ENCODE measurements at places on chromosomes 4 and X.

- DNase-seq = no peak
Observed at GRCh38 chrX:38126179-38126578, 94.5 kb downstream of the SRPX start.

DNA sequence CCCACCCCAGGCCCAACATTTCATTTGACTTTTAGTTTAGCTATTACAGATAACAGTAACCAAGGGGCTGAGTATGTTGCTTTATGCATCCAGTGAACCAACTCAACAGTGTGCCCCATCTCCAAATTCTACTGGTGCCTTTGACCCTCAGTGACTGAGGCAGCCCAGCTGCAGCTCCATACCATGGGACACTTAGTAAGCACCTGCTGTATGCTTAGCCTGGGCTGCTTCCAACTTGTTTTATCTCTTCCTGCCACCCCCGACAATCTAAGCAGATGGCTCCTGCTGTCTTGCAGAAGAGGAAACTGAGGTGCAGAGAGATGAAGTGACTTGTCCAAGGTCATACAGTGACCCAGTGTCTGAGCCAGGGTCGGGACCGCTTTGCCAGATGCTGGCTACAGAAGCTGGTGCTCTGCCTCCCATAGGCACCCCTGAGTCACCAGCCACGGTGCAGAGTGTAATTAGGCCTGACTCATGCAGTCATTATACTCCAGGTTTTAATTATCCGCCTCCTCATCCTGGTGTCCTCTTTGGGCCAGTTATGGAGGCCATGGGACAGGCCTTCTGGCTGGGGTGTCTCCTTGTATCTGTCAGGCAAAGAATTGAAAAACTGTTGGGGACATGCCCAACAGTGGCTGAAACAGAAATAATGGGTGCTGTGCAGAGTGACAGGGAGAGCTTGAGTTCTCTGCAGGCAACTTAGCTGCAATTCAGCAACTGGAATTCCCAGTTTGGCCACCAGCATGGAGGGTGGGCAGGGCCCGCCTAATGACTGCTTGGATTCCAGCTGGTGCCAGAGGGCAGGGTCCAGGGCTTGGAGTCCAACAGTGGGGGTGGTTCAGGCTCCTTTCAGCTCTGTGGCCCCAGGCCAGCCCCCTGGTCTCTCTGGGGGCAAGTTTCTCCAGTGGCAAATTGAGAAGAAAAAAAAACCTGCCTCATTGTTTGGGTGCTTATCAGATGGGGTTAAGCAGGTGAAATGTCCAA, 8.2 kb upstream of the GPR78 start:
- no peak for DNase-seq

DNA sequence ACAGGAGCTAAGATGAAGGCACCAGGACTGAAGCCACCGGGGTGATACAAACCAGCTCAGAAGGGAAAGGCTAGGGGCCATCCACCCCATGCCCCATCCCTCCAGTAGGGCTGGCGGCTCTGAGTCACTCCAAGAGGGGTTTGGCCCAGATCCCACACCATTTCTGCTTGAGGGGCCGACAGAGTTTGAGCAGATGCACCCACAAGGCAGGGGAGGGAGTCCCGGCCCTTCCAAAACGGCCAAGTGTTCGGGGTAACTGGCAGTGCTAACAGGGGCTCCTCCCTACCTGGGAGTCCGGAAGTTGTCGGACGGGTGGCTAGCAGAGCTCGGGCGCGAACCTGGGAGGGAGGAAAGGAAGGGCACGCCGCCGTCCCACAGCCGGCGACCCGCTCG, 412 bp downstream of the SLC10A3 start:
- no peak for DNase-seq

GRCh38 chr4:155832664-155833063, 33.4 kb downstream of the ASIC5 start:
- DNase-seq = no peak

DNA sequence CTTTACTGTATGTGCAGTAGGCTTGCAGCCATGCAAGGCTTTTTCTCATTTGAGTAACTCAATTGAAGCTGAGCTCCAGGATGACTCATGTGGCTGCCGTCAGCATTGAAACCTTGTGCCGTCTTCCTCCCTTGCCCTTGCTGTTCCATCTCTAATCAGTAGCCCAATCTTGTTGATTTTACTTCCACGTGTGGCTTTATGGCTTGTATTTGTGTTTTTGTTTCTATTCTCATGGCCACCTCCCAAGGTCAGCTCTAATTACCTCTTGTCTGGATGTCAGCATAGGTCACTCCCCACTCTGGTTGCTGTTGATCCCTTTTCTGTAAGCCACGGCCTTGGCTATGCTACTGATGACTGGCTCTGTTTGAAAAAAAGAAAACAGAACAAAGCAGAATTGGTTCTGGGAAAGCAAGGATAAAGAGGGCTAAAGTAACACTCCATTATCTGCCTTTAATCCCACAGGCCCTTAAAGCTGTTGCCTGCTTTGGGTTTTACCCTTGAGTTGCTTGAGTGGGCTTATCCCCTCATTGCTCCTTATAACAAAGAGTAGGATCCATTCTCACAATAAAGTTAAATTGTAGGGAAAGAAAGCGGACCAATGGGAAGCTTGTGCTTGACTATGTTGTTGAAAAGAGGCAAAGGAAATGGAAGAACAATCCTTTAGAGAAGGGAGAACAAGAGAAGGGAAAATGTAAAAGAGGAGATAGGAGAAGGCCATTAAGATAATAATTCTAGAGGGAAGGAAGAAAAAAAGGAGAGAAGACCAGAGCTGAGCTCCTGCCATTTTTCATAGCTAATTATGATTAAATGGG, 173.9 kb upstream of the PGRMC2 start:
- no peak for DNase-seq

GRCh38 chr4:11966782-11967181, 538.1 kb upstream of the HS3ST1 start:
- no peak for DNase-seq

GRCh38 chr4:56958111-56958517, 19.3 kb downstream of the NOA1 start:
- DNase-seq = peak; percentile 83

GRCh38 chr4:13238936-13239335, 245.2 kb downstream of the RAB28 start:
- no peak for DNase-seq

- DNase-seq = no peak
Observed at GRCh38 chrX:48971249-48972219, at the start of gene KCND1. KCND1 (minus strand) TSS chrX:48971844; CDS start chrX:48970271, 1,573 bp downstream.

GRCh38 chrX:46311581-46312120, 233.6 kb downstream of the ZNF674 start:
- no peak for DNase-seq

- DNase-seq = no peak
Observed at GRCh38 chr4:71064521-71064920, 71.1 kb downstream of the DCK start.

DNA sequence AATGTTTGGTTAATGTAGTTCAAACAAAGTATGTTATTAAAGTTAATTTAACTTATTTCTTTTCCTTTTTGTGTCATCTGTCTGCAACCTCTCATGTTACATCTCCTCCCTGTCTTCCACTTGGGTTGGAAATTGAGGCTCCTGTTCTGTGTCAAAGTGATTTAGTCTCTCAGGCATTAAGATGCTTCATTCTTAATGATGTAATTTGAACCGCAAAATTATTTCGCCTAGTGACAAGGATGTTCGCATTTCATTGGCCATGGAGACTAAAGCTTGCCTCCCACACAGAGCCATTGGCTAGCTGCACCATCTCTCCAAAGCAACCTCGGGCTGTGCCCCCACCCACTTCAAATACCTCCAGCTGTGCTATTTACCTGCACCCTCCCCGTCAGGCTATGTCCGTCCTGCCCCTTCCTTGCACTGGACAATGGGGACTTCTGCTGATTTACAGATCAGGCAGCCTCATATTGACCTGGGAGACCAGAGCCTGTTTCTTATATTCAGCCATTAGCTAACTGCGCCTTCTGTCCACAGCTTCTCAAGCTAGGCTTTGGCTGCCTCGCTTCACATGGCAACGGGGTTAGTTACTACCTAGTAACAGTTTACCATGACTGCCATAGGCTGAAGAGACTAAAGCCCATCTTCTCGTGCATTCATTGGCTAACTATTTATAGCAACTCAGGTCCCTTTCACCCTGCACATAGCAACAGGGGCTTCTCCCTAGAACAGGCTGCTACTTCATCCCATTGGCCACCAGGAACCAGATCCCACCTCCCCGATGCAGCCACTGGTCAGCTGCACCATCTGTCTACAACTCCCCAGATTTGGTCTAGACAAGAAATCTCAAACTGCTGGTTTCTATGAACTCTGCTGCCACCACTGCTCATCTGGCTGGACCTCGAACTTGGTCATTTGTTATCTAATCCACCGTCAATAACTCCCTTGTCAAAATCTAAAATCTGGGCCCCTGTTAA, 8.6 kb upstream of the ZNF157 start:
- DNase-seq = peak; percentile 89

- DNase-seq = no peak
Observed at GRCh38 chr4:181989071-181989470, 254.1 kb upstream of the TENM3 start.

DNA sequence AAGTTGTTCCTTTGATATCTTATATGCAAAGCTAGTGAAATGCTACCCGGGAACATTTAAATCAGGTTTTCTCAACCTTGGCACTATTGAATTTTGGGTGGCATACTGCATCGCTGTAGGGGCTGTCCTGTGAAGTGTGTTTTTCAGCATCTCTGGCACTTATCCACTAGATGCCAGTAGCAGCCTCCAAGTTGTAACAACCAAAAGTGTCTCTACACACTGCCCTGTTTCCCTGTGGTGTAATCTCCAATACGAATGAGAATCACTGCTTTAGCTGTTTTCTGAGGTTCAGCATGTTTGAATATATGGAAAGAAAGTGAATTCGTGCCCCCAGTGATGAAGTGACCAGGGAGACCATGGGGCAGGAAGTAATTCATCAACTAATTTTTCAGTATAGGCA, 551.6 kb upstream of the PRKX start:
- no peak for DNase-seq

GRCh38 chrX:54492340-54492739, 3.7 kb downstream of the FGD1 start:
- DNase-seq = no peak

DNA sequence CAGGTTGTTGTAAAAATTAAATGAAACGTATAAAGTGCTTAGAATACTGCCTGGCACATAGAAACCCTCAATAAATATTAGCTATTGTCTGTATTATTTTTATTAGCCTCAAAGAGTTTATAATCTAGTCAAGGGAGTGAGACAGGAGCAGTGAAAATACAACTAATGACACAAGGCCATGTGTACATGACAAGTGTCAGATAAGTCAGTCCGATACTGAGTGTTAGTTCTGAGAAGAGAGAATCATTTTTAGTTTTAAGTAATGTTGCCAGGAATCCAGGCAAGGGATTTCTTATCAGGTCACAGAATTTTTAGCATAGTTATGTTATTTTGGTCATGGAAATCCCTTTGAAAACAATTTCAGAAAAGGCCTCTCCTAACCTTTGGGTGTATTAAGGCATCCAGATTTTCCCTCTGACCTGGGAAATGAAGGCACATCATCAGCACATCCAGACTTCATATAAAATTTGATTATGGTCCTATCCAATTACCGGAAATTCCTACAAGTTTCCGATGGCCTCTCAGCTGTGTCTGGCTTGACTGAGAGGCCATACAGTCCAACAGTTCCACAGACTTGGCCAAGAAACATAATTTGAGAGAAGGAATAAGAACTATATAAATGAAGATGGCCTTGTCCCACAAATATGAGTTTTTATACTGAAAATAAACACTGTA, 35.7 kb downstream of the PPARGC1A start:
- no peak for DNase-seq

DNA sequence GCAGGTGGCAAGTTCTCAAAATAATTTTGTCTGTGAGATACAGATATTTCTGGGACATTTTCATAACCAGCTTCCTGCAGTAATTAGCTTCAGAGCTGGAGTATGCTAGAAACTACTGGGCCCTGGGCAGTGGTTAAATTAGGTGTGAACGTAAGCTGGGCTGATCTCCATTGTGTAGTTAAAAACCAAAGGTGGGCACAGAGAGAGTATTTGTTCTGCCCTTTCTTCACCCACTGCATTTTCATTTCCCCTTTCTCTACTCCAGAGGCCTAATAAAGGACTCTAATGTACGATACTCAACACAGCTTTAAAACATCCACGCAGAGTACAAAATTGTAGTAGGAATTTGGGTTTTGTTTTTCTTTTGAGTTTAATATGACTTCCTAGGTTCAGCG, 252.7 kb downstream of the SPRY1 start:
- no peak for DNase-seq

DNA sequence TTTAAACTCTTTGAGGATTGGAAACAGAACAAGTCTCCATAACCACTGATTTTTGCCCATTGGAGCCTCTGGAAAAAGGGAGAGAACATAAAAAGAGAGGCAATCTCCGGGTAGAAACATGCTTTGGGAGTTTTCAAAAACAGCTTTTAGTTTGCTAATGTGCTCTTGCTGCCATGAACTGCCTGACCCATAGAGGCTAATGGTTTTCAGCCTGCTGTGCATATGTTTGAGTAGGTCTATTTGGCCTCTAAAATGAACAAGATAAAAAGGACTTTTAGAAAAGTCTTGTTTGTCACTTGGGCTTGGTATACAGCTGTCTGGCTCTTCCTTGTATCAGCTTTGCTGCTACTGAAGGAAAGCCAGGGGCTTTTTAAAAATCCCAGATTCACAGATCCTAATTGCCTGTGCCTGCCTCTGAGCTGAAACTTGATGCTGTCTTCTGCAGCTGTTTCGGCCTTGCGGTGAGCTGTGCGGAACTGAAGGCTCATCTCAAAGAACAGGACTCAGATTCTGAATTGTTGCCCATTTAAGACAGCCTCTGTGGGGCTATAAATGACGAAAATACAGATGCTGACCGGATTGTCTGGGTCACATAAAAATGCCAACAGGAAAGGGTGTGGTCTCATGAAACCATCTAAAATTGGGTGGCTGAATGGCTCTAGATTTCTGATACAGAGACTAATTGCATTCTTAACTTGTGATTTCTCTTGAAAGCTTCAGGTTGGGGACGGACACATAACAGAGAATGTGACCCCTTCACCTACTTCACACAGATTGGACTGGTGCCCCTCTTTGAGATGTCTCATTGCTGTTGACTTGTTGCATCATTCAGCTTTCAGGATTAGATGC, 18.4 kb upstream of the ZNF41 start:
- DNase-seq = no peak

DNA sequence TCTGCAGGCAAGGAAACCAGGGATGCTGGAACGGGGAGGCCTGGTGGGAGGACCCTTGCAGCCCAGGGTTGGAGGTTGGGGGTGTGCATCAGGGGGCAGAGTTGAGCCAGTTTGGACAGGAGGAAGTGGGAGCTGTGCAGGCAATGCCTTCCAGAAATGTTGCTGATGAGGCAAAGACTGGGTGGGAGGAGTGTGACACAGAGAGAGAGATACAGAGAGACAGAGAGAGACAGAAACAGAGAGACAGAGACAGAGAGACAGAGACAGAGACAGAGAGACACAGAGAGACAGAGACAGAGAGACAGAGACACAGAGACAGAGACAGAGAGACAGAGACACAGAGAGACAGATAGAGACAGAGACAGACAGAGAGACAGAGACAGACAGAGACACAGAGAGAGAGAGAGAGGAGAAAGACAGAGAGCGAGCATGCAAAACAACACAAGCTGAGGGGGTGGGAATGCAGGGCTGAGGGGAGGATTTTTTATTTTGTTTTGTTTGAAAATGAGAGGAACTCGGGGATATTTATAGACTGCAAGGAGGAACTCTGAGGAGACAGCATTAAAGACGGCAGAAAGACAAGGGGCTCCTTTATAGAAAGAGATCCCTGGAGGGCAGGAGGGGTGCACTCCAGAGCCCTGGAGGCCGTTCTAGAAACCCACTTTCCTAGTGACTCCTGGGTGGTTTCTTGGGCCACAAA, 1.9 kb upstream of the HAUS3 start:
- DNase-seq = peak; percentile 38

GRCh38 chr4:86357608-86358007, 2.2 kb downstream of the MAPK10 start:
- no peak for DNase-seq

GRCh38 chrX:44897539-44897938, 24.6 kb downstream of the KDM6A start:
- no peak for DNase-seq
